NCI-H187 (cell line): ENCODE measurements at places on chromosomes 3 and 15.

- no peak for DNase-seq
Observed at GRCh38 chr3:185279587-185280138, 25.8 kb upstream of the EHHADH start.

- DNase-seq = no peak
Observed at GRCh38 chr3:180382638-180383180, 219.3 kb upstream of the TTC14 start.

GRCh38 chr3:181457190-181457589 is 254.5 kb upstream of the SOX2 start:
- no peak for DNase-seq

DNA sequence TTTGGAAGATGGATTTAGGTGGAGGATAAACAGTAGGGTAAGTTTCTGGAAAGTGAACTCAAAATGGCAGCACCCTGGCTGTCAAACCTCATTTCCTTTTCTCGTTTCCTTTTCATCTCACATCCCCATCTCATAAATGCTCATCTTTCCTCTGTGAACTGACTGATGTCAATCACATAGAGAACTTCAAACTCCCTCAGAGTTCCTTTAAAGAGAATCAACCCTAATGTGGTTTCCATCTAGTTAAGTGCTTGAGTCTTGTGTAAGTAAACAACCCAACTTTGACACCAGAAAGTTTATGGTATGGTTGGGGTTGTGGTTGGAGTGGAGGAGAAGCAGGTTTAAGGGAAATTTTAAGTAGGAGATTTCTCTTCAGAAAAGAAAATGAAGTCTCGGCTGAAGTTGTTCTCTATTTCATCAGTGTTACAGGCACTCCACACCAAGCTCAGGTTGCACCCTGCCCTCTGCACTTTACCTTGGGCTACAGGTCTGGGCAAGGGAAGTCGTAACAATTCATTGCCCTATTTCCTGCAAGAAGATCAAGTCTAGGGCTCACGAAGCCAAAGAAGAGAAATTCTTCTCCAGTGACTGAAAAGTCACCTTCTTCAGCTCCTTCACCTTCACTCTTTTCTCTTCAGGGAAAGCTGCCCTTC is 34.4 kb upstream of the TNIK start:
- DNase-seq = no peak

DNA sequence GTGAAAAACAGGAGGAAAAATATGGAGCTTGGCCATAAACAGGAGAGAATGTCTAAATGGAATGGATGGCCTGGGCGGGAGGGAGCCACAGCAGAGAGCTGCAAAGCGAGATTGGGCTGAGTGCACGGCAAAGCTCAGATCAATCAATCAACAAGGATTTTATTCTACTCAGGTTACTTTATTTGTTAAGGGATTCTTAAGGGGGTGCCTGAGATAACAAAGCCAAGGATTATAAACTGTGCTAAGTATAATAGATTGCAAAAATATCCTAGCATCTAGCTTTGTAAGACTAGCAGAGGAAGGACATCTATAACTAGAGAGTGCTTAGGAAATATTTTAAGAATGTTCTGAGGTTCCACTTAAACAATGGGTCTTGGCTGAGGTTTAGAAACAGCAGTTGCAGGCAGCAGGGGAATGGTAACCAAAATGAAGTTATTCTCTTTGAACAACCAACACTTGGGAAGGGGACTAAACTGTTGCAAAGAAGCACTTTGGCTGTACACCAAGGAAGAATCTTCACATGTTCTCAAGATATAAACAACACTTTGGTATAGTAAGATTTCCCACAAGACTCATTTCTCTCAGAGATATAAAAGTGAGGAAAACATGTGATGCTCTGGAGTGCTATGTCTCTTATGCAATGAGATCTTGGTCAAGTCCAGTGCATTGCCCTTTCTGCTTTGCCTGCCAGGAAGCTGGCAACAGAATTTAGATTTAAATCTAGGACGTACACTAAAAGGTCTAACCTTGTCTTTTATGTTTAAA is 35.5 kb downstream of the TMEM212 start:
- no peak for DNase-seq

DNA sequence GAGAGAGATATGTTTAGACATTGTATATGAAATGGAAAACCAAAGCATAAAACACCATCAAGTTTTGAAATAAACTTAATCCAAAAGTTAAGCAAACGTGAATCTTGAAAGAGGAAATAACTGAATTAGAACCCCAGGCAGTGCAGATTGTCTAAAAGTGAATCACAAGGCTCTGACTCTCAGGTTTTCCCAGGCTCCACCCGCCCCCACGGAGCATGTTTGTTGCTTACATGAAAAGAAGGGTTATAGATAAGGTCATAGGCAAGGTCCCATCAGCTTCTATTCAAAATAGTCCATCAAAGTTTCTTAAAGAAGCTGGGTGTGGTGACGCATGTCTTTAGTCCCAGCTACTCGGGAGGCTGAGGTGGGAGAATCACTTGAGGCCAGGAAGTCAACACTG is 29.0 kb upstream of the SLMAP start:
- DNase-seq = no peak

DNA sequence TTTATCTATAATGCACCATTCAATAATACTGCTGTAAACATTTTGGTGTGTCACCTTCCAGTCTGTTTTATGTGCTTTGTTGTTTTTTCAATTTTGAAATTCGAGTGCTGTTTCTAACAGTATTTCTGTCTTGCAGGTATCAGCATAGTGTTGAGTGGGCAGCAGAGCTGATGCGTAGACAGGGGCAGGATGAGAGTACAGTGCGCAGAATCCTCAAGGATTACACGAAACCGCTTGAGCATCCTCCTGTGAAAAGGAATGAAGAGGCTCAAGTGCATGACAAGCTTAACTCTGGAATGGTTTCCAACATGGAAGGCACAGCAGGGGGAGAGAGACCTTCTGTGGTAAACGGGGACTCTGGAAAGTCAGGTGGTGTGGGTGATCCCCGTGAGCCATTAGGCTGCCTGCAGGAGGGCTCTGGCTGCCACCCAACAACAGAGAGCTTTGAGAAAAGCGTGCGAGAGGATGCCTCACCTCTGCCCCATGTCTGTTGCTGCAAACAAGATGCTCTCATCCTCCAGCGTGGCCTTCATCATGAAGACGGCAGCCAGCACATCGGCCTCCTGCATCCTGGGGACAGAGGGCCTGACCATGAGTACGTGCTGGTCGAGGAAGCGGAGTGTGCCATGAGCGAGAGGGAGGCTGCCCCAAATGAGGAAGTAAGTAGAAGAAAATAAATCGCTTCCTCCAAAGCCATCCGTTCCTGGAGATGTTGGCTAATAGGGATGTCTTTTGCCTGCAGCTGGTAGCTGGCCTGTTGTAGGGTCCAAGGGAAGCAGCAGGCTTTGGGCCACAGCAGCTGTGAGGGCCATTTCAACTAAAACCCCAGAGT is 19.1 kb downstream of the TSEN2 start:
- DNase-seq = no peak

GRCh38 chr3:39474126-39474515 is 6.6 kb downstream of the MOBP start:
- DNase-seq = no peak

- no peak for DNase-seq
Observed at GRCh38 chr3:37668431-37668817, 193.3 kb upstream of the CTDSPL start.

DNA sequence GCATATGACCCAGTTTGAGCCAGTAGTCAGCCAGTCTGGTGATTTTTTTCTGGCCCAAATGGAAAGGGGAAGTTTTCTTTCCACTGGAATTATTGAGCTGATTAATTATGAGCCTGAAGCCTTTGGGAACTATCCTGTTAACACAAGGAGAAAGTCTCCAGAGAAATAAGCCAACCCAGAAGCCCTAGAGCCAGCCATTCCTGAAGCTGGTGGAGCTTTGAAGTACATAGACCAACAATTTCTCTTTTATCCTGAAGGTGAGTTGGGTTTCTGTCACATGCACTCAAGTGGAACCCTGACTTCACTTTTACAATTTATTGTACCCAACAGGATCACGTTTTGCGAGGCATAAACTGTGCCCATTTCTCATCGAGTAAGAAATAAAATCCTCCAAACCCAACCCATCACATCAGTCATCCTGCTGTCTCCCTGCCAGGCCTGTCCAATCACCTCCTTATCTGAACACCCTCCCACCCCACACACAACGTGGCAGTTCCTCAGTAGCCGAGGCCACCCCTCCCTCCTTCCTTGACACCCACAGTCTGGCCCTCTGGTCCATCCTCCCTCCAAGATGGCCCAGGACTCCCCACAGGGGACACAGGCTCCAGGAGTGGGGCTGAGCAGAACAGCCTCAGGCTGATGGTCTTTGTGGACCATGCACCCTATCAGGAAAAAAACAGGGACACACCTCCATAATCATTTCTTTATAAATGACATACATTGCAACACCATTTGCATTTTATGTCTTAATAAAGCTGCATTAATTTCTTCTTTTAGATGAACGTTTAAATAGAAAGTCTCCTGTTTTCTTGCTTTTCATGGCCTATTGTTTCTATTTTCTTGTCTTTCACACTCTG is 55.7 kb upstream of the GATA2 start:
- no peak for DNase-seq
